M059J (cell line): ENCODE measurements at places on chromosomes 13 and 19. TPM values are rescaled to one million over a fixed set of nuclear protein-coding genes. Genes with fewer than 3 reads are reported as not detected.
A peak's percentile ranks its signal among the peaks of the same experiment; 100 is the strongest.

FKBP8 gene
- 209 and 297 TPM in 2 replicates for total RNA-seq

- no peak for DNase-seq
These were observed 20.1 kb downstream of the SH3GL1 start for GRCh38 chr19:4380254-4380727.

PLK5 gene
- not detected in 2 replicates for total RNA-seq

GRCh38 chr13:34412817-34413375, 529.2 kb upstream of the NBEA start:
- peak; percentile 95 for DNase-seq

- peak; percentile 82 for DNase-seq
These were observed at the start of gene CNN2 for GRCh38 chr19:1025960-1026782. TSS of gene CNN2 (plus strand) at chr19:1026608. CDS start at chr19:1026662, 54 bp downstream.

- no peak for DNase-seq
These were observed 3.1 kb upstream of the GJB2 start for GRCh38 chr13:20195801-20196200.

DNA sequence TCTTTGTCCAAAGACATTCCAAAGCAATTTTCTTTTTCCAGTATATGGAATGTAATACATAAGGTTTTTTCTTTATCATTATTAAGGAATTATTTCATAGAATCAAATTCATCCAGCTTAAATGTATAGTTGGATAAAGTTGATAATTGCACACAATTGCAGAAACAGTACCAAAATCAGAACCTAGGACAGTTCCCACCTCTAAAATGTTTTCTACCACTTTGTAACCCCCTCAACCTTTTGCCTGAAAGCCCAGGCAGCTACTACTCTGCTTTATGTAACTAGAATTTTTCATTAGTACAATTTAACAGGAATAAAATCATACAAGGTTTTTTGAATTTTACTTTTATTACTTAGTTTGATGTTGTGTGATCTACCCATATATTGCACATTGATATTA, 98.0 kb downstream of the PRR20E start:
- no peak for DNase-seq

ZNF491 gene
- total RNA-seq: 0.39 and 0.64 TPM in 2 replicates

GRCh38 chr13:74003374-74003773, 130.8 kb downstream of the KLF12 start:
- DNase-seq: no peak

DNA sequence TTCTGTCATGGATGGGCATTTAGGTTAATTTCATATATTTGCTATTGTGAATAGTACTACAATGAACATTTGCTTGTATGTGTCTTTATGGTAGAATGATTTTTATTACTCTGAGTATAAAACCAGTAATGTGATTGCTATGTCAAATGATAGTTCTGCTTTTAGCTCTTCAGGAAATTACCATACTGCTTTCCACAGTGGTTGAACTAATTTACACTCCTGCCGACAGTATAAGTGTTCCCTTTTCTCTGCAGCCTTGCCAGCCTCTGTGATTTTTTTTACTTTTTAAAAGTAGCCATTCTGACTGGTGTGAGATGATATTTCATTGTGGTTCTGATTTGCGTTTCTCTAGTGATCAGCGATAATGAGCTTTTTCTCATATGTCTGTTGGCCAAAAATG, 6.5 kb downstream of the SIGLEC7 start:
- no peak for DNase-seq

DNA sequence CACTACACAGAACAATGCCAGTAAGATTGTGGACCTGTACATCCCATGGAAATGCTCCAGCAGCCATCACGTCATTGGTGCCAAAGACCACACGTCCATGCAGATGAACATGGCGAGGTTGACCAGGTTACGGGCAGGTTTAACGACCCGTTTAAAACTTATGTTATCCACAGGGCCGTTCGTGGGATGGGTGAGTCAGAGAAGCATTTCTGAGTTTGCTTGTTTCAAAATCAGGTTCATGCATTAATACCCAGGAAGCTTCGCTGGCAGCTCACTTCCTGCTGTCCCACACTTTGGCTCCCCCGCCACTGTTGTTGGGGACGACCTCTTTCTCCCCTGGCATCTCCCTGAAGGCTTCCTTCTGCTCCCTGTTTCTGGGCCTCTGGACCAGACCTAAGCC, 194.1 kb downstream of the USP12 start:
- peak; percentile 85 for DNase-seq

- DNase-seq: no peak
These were observed 21.7 kb upstream of the DOCK9 start for GRCh38 chr13:98999639-98999952.

ZNF253 gene
- 2.7 and 3.6 TPM in 2 replicates for total RNA-seq

ZNF708 gene
- 5.4 and 10.8 TPM in 2 replicates for total RNA-seq

OR10H5 gene
- total RNA-seq: not detected in 2 replicates

- no peak for DNase-seq
These were observed 347.2 kb upstream of the ARGLU1 start for GRCh38 chr13:106915146-106915545.

GRCh38 chr13:20397896-20398295, 127.8 kb downstream of the CRYL1 start:
- no peak for DNase-seq

DNA sequence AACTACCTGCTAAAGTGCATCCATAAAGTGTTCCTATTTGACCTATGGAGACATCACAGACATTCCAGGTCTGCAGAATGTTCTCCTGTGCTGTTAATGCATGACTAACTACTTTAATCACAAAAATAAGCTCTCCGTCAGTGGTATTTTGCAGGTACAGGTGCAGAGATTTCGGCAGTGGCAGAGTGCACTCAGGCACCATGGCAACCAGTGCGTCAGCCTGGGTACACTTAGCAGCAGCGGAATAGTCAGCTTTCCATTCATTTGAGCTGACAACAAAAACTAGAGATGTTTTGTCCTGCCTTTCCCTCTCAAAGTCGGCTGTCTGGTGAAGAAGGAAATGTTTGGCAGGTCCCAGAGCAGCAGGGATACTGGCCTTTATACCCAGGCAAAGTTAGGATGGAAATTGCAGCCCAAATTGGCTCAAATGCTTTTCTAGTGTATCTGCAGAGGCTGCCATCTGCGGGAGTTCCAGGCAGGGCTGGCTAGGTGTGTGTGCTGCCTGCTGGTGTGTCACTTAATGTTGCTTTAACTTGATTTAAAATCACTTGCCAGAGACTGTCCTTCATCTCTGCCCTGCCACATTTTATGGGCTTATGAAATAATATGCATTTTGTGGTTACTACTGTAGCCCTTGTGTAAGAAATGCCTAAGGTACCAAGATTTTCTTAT, 195.8 kb downstream of the RAP2A start:
- no peak for DNase-seq

DNA sequence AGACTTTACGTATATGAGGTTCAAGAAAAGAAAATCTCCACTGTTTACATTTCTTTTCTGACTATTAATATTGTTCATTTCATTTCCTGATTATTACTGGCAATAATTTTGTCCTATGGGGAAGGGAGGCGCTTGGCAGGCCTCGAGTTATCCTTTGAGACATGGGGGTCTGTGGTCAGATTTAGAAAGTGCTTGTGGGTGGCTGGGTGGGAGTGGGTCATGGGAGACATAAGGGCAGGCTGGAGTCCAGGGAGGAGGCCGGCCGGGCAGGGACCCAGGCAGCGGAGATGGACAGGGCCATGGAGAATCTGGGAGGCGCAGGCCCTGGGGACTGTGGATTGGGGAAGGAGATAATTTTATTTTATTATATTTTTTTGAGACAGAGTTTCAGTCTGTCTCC, 40.1 kb downstream of the LTBP4 start:
- DNase-seq: no peak

DNA sequence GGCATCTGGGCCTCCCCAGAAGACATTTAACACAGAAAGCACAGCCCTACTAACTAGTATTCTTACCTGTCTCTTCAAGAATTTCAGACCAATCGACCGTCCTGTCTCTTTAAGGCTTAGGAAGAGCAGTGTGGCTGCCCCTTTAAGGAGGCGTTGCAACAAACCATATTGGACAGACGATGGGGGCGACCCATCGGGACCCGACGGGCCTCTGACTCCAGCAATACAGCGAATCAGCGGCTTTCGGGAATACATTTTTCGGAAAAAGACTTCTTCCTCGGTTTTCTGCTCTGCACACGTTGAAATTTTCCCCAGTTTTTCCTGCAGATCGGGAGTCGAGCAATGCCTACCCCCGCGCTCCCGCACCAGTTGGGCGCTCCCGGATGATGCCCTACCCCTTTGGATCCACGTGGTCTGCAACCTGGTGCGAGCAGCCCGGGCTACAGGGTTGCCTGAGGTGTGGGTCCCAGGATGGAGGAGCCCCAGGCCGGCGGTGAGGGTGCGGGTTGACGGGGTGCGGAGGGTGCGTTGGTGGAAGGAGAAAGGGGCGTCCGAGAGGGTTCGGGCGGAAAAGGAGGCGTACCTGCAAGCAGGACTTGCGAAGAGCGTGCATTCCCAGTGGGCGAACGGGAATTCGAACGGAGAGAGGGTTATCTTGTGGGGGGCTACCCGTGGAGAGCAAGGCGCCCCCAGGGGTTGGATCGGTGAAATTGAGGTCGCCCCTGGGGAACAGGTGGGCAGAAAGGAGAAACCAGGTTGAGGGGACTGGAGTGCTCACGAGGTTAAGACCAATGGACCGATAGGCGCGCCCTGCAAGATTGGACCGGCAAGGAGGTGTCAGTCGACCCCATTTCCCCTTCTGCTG, at the start of gene POLR1G:
TSS of gene POLR1G (plus strand) at position 419 of the 865 bp plus-strand sequence. CDS start at position 472, 53 bp downstream.
- DNase-seq: peak; percentile 89

DNA sequence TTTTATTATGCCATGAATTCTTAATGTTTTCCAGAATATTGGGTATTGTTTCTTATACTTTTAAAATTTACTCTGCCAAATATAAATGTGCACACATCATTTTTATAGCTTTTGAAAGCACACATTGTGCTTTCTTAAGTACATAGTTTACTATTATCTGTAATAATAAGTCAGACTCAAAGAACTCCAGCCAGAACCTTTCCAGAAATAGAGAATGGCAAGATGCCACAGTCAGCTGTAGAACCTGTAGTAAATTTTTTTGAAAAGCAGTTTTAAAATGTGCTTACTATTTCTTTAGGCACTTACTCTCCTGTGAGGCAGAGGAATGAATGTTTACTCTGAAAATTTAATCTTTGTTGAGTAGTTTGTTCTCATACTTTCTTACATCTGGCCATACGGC, 1287.1 kb downstream of the PCDH9 start:
- DNase-seq: no peak

DNA sequence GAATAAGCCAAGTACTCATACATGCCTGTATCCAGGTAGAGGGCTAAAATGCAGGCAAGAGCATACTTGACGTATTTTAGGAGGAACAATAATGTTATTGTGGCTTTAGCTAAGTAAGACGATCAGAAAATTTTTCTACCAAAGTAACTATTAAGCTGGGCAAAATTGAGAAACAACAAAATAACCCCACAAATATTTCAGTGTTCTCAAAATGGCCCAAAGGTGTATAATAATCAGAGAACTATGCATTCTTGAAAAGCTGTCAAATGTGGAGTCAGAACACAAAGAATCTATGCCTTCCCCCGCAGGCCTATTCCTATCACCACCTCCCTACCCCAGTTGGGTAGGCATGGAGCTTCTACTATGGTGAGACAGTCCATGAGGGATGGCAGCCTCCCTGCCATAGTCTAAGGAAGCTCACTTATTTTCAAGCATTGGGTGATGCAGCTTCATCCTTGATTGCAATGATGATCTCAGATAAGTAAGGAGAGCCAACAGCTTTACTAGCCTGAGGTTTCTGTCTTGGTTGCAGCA, 1132.5 kb upstream of the SPRY2 start:
- DNase-seq: no peak

ZNF888 gene
- total RNA-seq: 7.8 and 8.1 TPM in 2 replicates

DNA sequence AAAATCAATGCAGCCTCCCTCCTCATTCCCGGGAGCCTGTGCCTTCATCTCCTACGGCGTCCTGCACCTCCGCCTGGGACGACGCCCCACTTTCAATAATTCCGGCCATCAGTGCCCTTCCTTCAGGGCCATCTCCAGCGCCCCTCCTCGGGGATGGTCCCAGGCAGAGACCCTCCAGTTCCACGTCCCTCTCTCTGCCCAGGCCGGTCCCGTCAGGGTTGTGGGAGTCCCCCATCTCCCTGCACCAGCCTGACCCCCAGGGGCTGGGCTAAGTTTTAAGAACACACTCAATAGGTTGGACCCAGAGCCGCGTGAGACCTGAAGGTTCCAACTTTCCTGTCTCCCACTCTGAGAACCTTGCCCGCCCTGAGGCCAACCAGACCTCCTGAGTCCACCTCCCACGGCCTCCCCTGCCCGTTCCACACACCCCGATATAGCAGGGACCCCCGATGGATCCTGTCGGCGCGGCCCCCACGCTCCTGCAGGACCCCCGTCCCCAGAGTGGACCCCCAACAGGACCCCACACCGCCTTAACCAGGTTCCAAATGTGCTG, 646 bp downstream of the TMEM161A start:
- DNase-seq: no peak

PSG1 gene
- 11.0 and 13.6 TPM in 2 replicates for total RNA-seq

GRCh38 chr13:76982061-76982460, 9.8 kb upstream of the CLN5 start:
- DNase-seq: no peak

DNA sequence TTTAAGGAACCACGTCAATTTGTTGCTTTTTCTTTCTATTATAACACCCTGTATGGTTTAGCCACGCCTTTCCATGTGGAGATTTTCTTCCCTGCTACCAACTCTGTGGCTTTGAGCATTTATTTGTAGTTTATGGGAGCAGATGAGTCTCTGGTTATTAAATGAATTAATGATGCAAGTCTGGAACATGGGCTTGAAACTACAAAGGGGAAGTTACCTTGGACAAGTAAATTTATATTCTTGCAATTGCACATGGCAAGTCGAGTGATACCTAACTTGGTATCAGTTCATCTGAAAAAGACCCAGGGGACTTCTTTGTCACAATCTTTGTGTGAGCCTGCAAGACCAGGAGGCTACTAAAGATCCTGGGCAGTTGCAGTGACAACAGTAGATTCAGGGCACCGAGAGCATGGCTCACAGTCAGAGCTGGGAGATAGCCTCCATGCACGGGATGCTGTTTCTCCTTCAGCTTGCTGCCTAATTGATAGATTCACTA, 24.4 kb downstream of the B3GLCT start:
- DNase-seq: no peak

GRCh38 chr13:71621174-71622124, 245.6 kb downstream of the DACH1 start:
- no peak for DNase-seq

GRCh38 chr19:7941895-7942596, 1.4 kb downstream of the TIMM44 start:
- DNase-seq: no peak
